ENCODE measurements at places on chromosomes 2 and 18.

GRCh38 chr2:202610380-202610779 is 24.4 kb upstream of the FAM117B start:
- no peak for DNase-seq

- no peak for DNase-seq
These were observed 45.3 kb downstream of the KLHL29 start for GRCh38 chr2:23430263-23430662.

GRCh38 chr18:78582181-78582709 is 397.4 kb upstream of the SALL3 start:
- DNase-seq = no peak

DNA sequence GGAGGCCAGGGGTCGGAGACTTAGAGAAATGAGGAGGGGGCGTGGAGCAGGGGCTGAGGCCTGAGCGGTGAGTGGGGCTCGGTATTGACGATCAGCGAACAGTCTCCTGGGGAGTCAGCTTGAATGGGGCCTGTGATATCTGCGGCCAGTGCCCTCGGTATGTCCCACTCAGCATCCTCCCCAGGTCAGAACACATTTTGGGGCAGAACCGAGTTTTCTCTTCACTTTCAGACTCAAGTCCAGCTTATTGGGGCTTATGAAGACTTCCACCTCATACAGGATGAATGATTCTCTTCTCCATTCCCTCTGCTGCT is 82.6 kb downstream of the RRM2 start:
- DNase-seq = no peak

DNA sequence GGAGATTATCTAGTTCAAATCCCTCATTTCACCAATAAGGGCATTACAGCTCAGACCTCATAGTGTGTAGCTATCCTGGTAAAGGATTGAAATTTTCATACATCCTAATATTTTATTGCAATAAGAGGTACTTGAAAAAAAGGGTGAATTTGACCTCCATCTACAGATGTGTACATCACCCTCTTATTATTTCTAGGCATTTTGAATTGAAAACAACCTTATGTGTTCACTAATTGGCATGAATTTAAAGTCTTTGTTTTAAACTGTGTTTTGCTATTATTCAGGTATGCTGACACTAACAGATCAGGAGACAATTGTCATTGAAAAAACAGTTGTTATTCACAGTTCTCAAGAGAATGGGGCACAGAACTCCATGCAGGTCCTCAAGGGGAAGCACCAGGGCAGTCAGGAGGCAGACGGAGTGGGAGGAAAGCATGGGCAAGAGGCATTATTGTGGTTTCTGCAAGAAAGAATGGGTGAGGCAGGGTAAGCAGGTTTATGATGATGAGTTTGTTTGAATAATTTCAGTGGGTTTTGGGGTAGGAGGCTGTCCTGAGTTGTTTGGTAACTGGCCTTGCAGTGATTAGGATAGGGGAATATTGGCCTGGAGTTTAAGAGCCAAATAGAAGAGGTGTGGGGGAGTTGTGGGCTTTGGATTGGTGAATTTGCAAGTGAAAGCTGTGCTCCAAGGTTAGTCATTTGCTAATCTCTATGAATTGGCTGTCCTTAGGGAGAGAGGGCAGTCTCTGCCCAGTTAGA is 194.6 kb downstream of the GPD2 start:
- no peak for DNase-seq

DNA sequence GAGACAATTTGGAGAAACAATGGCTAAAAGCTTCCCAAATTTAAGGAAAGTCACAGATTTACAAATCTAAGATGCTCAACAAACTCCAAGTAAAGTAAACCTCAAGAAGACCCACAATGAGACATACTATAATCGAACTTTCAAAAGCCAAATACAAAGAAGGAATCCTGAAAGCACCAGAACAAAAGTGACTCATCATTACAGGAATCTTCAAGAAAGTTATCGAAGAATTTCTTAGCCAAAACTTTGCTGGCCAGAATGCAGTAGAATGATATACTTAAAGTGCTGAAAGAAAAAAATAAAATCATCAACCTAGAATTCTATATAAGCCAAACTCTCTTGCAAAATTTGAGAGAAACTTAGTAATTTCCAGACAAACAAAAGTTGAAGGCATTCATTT is 106.5 kb upstream of the TMEM200C start:
- DNase-seq = no peak

DNA sequence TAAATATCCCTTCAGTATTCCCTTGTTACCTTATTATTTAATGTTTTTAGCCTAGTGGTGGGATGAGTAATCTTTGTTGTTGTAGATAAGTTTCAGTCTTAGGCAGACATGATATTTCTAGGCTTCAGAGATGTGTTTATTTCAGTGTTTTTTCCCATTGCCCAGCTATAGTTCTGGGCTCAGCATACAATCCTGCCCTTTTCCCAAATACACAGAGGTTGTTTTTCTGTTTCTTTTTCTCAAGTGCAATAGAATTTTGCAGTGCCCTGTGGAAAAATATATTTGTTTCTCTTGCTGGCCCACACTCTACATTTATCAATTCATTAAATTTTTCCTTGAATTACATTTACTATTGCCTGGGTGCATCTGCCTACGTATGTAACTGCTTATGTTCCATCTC is 321.8 kb downstream of the KCNJ3 start:
- DNase-seq = no peak

DNA sequence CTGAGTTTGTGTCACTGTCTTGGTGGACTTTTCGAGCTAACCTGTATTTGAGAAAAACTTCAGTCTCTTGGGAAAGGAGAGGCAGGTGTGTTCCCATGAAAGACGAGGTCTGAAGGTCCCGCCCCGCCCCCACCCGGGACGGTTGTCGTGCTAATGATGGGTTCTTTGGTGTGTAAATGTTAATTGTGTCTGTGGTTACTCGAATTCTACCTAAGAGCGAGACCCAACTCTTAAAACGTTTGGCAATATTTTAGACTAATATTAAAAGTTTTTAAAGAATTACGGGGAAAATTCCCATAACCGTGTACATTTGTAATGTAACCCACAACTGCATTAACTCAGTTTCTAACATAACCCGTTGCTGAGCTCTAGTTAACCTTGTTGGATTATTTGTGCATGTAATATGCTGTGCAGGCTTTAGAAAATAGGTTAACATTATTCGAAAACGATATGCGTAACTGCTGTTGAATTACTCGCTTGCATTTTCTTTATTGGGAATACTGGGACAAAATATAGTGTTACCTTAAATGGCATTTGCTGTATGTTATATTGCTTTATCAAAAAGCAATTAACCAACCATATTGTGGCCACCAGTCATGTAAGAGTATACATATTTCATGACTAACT is 833 bp downstream of the EPB41L5 start:
- no peak for DNase-seq

GRCh38 chr2:182715121-182715891 is 751 bp upstream of the DNAJC10 start:
- no peak for DNase-seq

- DNase-seq = no peak
These were observed 90.0 kb upstream of the PPP1CB start for GRCh38 chr2:28661589-28662001.

DNA sequence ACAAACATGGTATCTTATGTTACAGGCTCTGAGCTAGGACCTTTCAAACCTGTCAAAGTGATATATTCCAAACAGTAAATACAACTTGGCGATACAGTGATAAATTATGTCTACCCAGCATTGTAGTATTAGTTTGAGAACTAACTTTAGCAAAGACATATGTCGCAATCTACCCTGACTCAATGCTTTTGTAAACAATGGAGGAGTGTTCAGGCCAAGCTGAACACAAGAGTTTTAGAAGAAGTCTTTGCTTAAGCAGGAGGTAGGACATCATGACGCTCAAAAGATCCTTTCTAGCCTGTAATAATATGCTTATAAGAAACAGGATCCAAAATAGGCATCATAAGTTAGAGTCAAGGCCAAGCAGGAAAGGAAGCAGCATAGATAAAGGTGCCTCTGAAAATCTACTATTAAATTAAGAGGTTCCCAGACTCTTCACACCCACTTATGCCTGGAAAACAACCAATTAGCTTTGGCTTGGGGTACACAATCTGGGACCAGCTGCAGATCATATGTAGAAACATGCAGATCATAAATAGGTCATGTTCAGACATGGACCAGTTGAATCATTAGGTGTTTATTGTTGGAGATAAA is 132.5 kb downstream of the CSRNP3 start:
- no peak for DNase-seq

- no peak for DNase-seq
These were observed 43.3 kb downstream of the EIF5B start for GRCh38 chr2:99380376-99381010.

- no peak for DNase-seq
These were observed 222.2 kb downstream of the CYP26B1 start for GRCh38 chr2:71925268-71926088.

DNA sequence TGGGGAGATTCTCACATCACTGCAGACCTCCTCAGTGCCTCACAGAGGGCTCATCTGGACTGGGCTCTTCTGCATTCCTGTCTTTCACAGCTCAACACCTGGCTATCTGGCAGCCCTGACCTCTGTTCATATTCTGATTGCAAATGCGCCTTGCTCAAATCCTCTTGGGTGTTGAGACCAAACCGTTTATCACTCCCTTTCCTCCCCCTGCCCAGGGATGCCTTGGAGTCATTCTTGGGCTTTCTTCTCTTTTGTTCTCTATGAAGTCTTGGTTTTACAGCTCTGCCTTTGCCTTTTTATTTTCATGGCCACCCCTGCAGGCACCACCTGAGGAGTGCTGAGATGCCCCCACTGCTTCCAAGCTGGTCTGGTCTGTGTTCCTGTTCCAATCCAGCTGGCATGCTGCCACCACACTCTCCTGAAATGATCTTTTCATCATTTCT is 26.3 kb downstream of the TUBB6 start:
- no peak for DNase-seq

- DNase-seq = no peak
These were observed 177.7 kb downstream of the TMEM247 start for GRCh38 chr2:46657042-46657504.

Measured in stimulated activated CD8-positive, alpha-beta memory T cell treated with anti-CD3 and anti-CD28 coated beads, Interleukin-15, amount 100 ng/mL, for 24 hours (primary cell).